Heart left ventricle (tissue), 16 donors: ENCODE measurements at places on chromosomes 2 and 18. TPM values are rescaled to one million over a fixed set of nuclear protein-coding genes. Genes with fewer than 3 reads are reported as not detected.

DNA sequence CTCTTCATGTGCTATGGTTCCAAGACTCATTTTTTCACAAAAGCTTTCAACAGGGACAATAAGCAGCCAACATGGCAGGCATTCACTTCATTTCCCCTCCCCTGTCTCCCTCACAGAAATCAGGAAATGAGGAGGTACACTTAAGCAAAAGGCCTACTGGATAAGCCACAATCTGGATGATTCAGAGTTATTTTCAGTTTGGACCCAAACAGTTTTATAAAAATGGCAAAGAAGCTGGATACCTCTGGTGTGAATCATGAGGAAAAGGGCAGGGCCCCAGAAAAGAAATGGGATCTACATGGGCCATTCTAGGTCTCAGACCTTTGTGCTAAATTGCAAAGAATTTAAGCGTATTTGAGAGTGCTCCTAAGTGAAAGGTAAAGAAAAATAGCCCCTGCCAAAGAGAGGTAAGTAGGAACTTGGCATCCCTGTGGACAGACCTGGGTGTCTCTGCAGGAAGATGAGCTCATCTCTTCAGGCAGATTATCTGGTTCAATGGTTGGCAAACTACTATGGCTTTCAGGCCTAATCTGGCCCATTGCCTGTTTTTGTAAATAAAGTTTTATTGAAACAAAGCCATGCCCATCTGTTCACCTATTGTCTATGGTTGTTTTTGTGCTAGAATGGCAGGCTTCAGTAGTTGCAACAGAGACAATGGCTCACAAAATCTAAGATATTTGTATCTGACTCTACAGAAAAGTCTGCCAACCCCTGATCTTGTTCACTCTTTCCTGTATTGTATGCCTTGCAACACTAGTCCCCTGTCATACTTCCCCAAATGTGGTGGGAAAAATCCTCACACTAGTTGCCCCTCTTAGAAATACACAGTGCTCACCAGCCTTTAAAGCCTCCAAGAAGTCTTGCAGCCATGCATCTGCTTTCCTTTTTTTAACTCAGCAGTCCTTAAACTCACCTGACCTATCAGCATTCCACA lies 315.0 kb downstream of the ALK start:
- no peaks in the 10 kb centered on the region for H3K4me1 ChIP-seq
- no peak overlapping the region for H3K4me3 ChIP-seq
- no peaks in the 10 kb centered on the region for H3K27me3 ChIP-seq
- DNase-seq, result no peak
- no peak overlapping the region for H3K27ac ChIP-seq

DNA sequence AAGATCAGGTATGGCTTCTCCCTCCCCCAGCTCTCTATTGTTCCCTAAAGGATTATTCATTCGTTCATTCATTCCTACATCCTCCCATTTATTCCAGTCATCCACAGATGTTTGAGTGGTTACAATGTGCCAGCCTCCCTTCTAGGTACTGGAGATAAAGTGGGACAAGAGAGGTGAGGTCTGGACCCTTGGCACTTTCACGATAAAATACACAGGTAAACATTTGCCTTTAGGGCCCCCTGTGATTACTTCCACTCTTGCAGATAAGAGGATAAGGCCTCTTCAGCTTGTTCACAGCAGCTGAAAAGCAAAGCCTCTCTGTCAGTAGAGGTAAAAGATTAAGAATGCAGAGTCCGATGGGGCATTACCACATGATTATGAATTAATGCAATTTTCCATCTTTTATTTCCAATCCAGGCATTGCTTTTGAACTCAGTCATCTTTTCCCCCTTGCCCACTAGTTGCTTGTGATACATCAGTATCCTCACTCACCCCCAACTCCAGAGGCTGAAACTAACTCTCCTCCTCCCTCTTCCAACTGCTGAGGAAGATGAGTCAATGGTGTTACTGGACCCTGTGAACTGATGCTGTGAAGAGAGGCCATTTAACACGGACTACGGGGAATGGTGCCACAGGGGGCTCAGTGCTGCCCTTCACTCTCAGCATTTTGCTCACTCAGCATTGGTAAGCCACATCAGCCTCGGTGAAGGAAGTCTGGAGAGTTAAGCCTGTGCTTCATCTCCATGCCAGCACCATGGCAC lies 1.1 kb upstream of the DPP4 start:
- H3K27ac ChIP-seq, result no peak overlapping the region
- no peaks in the 10 kb centered on the region for H3K36me3 ChIP-seq
- no peak for DNase-seq
- H3K4me3 ChIP-seq, result no peak overlapping the region
- no peaks in the 10 kb centered on the region for H3K27me3 ChIP-seq
- peaks cover 21% of the 10 kb centered on the region for H3K4me1 ChIP-seq

GRCh38 chr2:227891673-227892072 lies 20.2 kb downstream of the DAW1 start:
- H3K4me3 ChIP-seq, result no peak overlapping the region
- H3K4me1 ChIP-seq, result no peaks in the 10 kb centered on the region
- H3K27ac ChIP-seq, result no peak overlapping the region
- no peak for DNase-seq
- H3K27me3 ChIP-seq, result no peaks in the 10 kb centered on the region
- no peaks in the 10 kb centered on the region for H3K36me3 ChIP-seq

GRCh38 chr2:191432121-191432520 lies 186.9 kb downstream of the MYO1B start:
- no peaks in the 10 kb centered on the region for H3K27me3 ChIP-seq
- H3K4me1 ChIP-seq, result no peaks in the 10 kb centered on the region
- H3K27ac ChIP-seq, result no peak overlapping the region
- no peaks in the 10 kb centered on the region for H3K36me3 ChIP-seq
- no peak for DNase-seq
- H3K4me3 ChIP-seq, result no peak overlapping the region

DNA sequence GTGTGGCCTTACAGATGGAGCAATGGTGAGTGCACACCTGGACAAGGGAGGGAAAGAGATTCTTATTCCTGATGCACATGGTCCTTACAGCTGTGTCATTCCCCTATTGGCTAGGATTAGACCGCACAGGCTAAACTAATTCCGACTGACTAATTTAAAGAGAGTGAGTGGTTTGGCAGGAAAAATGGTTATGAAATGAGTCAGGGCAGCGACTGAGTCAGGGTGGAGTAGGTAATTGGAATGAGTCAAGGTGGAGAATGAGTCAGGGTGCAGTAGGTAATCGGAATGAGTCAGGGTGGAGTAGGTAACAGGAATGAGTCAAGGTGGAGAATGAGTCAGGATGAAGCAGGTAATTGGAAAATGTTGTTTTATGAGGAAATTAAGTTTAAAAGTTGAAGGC lies 1353.7 kb upstream of the LRRTM1 start:
- H3K4me3 ChIP-seq, result no peak overlapping the region
- H3K27me3 ChIP-seq, result no peaks in the 10 kb centered on the region
- no peaks in the 10 kb centered on the region for H3K36me3 ChIP-seq
- H3K4me1 ChIP-seq, result no peaks in the 10 kb centered on the region
- DNase-seq, result no peak

DNA sequence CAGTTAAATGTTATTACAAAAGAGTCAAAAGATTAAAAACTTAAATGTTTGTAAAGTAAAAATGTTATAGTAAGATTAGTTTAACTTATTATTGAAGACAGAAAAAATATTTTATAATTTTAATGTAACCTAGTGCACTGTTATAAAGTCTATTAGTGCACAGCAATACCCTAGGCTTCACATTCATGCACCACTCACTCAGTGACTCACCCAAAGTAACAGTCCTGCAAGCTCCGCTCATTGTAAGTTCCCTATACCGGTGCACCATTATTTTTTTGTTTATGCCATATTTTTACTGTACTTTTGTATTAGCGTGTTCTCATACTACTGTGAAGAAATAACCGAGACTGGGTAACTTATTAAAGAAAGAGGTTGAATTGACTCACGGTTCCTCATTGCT lies 759.7 kb upstream of the CDH7 start:
- H3K4me3 ChIP-seq, result peak overlapping the region; percentile 4
- H3K27ac ChIP-seq, result peak overlapping the region; percentile 43
- no peaks in the 10 kb centered on the region for H3K27me3 ChIP-seq
- no peaks in the 10 kb centered on the region for H3K4me1 ChIP-seq
- H3K36me3 ChIP-seq, result no peaks in the 10 kb centered on the region

DNA sequence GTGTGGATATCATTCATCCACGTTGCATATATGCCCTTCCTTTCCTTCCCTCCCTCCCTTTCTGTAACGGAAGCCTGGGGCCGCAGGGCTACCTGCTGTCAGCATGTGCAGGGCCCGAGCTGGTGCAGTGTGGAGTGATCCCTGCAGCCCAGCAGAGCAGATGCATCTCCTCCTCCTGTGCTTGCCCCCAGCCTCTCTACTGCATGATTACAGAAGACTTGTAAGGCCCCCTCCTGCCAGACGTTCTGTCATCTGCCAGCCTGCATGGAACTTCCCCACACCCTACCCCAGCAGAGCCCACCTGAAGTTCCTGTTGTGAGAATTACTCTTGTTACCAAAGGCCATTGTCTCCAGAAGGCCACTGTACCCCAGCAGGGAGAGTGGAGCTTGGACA lies 67.5 kb upstream of the FOSL2 start:
- no peak overlapping the region for H3K27ac ChIP-seq
- no peak for DNase-seq
- H3K4me1 ChIP-seq, result no peaks in the 10 kb centered on the region
- H3K27me3 ChIP-seq, result no peaks in the 10 kb centered on the region
- H3K36me3 ChIP-seq, result no peaks in the 10 kb centered on the region

DNA sequence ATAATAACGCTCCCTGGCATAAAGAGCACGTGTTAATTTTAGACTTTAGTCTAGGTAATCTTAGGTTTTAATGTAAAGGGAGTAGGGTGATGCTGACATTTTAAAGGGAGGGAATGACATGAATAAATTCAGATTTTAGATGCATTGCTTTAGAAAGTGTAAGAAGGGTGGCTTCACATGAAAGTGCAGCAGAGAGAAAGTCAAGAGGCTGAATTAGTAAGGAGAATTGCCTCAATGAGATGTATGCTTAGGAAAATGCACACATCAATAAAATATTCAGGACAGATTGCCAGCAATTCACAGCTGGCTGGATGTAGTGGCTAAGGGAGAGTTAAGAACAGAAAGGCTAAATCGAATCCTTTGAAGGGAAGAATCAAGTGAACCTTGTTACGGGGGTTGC lies 165.5 kb upstream of the CDH19 start:
- H3K36me3 ChIP-seq, result no peaks in the 10 kb centered on the region
- H3K4me1 ChIP-seq, result no peaks in the 10 kb centered on the region
- H3K27ac ChIP-seq, result no peak overlapping the region

GRCh38 chr2:9842487-9843228 lies 616 bp upstream of the TAF1B start:
- H3K27ac ChIP-seq, result peak overlapping the region; percentile 85
- peaks cover 18% of the 10 kb centered on the region for H3K36me3 ChIP-seq
- DNase-seq, result no peak
- peak overlapping the region; percentile 77 for H3K4me3 ChIP-seq

DNA sequence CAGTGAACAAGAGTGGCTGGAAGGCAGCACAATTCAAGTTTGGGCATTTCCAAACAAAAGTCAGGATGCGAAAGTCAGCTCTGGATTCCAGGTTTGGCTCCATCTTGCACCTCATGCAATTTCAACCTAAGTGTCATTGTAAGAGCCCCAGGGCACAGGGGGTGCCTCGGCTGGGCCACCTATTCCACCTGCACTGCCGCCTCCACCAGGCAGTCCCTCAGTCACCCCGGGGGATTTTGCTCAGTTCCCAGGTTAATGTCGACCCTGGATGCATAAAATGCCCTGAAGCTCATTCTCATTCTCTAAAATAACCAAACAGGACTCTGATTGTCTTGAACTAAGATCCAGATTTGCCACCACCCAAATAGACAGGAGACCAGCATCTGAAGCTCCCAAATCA lies 77.6 kb downstream of the EDAR start:
- DNase-seq, result no peak
- no peak overlapping the region for H3K4me3 ChIP-seq
- H3K27ac ChIP-seq, result no peak overlapping the region

DNA sequence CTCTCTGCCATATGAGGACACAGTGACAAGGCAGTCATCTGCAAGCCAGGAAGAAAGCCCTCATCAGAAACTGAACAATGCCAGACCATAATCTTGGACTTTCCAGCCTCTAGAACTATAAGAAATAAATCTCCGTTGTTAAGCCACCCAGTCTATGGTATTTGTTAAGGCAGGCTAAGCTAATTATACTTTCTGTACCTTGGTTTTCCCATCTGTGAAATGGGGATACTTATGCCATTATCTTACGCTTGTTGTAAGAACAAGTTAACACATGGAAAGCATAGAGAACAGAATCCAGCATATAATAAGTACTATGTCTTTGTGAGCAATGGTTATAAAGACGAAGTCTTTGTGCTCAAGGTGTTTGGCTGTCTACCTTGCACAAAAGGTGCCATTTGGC lies 8.3 kb upstream of the ADD2 start:
- no peak for DNase-seq
- no peaks in the 10 kb centered on the region for H3K36me3 ChIP-seq
- no peak overlapping the region for H3K4me3 ChIP-seq
- H3K27ac ChIP-seq, result no peak overlapping the region

- no peak overlapping the region for H3K4me3 ChIP-seq
- H3K27me3 ChIP-seq, result no peaks in the 10 kb centered on the region
- H3K27ac ChIP-seq, result no peak overlapping the region
- no peak for DNase-seq
- no peaks in the 10 kb centered on the region for H3K4me1 ChIP-seq
Measured at GRCh38 chr18:62977512-62977911, 262.2 kb downstream of the PHLPP1 start.

GRCh38 chr2:202017940-202018339 lies 15.7 kb upstream of the FZD7 start:
- peak; percentile 27 for DNase-seq
- H3K4me3 ChIP-seq, result no peak overlapping the region
- no peaks in the 10 kb centered on the region for H3K4me1 ChIP-seq
- H3K27ac ChIP-seq, result no peak overlapping the region
- no peaks in the 10 kb centered on the region for H3K27me3 ChIP-seq

DNA sequence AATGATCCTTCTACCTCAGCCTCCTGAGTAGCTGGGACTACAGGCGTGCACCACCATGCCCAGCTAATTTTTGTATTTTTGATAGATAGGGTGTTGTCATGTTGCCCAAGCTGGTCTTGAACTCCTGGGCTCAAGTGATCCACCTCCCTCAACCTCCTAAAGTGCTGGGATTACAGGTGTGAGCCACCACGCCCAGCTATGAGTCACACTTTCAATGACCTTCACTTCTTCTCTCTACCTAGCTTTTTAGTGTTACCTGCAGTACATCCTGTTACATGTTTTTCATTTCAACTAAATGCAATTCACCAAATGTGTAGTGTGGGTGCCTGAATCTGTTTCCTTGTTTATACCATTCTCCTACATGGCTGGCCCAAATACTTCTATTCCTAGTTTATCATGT lies 64.0 kb downstream of the SLC39A10 start:
- no peak overlapping the region for H3K4me3 ChIP-seq
- H3K4me1 ChIP-seq, result no peaks in the 10 kb centered on the region

- H3K4me1 ChIP-seq, result no peaks in the 10 kb centered on the region
- no peak overlapping the region for H3K4me3 ChIP-seq
- no peak for DNase-seq
- H3K27ac ChIP-seq, result no peak overlapping the region
Measured at GRCh38 chr2:201507725-201508124, 56.2 kb downstream of the STRADB start.

The LCT gene
- not detected for total RNA-seq

The TMEM247 gene
- total RNA-seq, result not detected

The SIX2 gene
- total RNA-seq, result 0.39 TPM

The SLC40A1 gene
- 42.9 TPM for total RNA-seq

The ACMSD gene
- not detected for total RNA-seq

The SLC9A2 gene
- total RNA-seq, result not detected

The CCL20 gene
- not detected for total RNA-seq
